ENCODE measurements at places on chromosomes 1 and 21.

DNA sequence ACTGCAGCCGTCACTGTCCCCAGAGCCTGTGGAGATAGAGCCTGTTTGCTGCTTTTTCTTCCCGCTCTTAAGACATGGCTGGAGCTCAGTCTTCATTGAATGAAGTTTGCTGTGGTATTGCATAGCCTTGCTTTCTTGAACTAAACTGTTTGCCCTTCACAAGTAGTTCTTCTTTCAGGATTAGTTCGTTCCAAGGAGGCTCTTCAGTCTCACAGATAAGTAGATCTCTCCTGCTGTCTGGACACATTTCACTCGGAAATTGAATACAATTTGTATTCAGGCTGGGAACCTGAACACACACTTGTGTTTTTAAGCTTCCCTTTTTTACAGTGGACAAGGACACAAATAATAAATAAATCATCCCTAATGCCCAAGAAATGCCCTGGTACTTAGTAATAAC lies 34.7 kb downstream of the IFNAR1 start:
- no peak for DNase-seq

- DNase-seq, result no peak
Observed at GRCh38 chr1:161088587-161089110, 709 bp downstream of the NECTIN4 start.

- DNase-seq, result no peak
Observed at GRCh38 chr1:163168053-163168452, 34.7 kb downstream of the RGS5 start.

DNA sequence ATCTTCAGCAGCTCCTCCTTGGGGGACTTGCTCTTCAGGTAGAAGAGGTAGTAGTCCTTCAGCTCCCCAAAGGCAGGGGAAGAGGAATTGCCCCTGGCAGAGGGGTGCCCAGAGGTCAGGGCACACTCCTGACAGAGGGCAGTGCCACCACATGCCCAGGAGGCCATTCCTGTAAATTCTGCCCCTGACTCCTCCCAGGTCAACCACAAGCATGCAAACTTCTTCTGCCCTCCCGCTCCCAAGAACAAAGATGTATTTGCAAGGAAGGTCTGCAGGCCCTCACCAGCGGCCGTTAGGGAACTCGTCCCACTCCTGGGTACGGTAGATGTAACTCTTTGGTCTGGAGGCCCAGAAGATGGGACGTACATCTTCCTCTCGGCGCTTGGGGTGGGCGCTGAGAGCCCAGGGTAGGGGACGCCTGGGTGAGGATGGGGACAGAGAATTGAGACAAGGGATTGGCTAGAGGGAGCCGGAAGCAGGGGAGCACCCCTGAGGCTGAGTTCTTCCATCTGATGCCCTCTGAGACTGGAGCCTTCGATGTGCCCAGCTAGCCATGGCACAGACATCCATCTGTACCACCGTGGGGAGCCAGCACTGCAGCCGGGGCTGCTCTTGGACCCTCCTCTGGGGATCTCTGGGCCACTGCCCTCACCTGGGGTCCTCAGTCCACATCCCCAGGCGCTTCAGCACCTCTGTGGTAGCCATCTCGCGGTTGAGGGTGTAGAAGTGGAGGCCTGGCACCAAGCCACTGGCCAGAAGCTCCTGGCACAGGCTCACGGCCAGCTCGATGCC lies 11.1 kb downstream of the MTHFR start:
- no peak for DNase-seq

- no peak for DNase-seq
Observed at GRCh38 chr1:117001254-117001927, at the start of gene CD101. Gene CD101 (plus strand): TSS chr1:117001760. CDS start chr1:117001818, 58 bp downstream.

- DNase-seq, result no peak
Observed at GRCh38 chr1:66137235-66137634, 344.5 kb downstream of the PDE4B start.

GRCh38 chr1:42742617-42743316 lies 2.7 kb upstream of the CLDN19 start:
- no peak for DNase-seq

- no peak for DNase-seq
Observed at GRCh38 chr21:38234395-38235142, 22.2 kb upstream of the KCNJ15 start.

DNA sequence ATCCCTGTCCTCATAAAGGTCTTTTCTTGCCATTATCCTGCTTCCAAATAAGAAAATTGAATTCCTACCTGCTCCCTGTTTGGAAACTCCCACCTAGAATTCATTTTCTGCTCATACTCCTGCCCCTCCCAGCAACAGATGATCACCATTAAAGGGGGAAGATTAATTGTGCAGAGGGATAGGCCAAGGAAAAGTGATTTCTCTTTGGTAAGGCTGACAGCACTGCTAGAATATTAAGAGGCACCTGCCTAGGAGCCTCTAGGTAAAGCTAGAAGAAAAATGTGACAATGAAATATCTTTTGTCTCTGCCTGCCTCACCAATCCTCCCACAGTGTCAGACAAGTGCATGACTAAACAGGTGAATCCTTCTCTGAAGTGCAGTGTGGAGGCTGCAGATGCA lies 77.0 kb upstream of the SPATA6 start:
- DNase-seq, result no peak
